ENCODE measurements at places on chromosomes 5 and 9.

GRCh38 chr5:57298985-57299491 is 125.2 kb downstream of the GPBP1 start:
- DNase-seq, result peak; percentile 49

DNA sequence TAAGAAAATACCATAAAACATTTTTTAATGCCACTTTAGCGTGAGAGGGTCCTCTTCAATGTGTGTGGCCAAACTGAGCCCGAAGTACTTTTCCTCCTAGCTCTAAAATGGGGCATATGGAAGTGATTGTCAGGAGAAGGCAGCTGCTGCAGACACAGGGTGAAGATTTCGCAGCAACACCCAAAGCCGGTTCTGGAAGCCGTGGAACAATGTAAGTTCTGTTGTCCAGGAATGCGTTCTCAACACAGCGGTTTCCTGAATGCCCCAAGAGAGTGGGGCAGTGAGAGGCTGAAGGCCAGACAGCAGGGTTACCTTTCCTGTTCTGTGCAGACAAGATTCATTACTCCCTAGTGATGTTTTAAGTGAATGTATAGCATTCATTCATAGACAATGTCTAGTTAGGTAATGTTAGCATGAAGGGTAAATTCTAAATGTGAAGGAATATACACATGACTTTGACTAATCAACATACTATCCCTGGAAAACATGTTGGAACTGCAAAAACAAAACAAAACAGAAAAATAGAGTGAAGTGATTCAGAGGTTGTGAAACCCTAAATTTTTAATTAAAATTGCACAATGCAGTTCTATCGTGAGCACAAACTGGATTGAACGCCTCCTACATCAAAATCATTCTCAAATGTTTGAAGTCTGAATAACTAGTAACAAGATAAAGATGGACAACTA is 197.0 kb upstream of the SEMA6A start:
- no peak for DNase-seq

- no peak for DNase-seq
These were observed 112.3 kb downstream of the GCNT1 start for GRCh38 chr9:76571288-76571687.

GRCh38 chr5:20498926-20499325 is 510.9 kb upstream of the CDH18 start:
- DNase-seq, result no peak

DNA sequence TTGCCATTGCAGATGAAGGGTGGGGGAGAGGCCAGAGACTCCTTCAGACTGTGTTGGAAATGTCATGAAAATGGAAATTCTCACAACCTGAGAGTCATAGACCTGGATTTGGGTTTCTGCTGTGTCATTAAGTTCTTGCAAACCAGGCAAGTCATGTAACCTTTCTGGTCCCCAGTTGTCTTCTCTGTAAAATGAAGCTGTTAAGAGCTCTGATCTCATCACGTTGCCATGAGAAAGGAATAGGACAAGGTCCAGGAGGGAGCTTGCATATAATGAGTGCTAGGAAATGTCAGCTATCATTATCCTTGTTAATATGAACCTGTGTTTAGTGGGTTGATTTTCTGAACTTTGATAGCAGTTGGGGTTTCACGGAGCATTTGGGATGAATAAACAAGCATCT is 59.1 kb downstream of the FGF1 start:
- no peak for DNase-seq

- DNase-seq, result peak; percentile 53
These were observed 128.7 kb upstream of the PIK3R1 start for GRCh38 chr5:68086857-68087256.

DNA sequence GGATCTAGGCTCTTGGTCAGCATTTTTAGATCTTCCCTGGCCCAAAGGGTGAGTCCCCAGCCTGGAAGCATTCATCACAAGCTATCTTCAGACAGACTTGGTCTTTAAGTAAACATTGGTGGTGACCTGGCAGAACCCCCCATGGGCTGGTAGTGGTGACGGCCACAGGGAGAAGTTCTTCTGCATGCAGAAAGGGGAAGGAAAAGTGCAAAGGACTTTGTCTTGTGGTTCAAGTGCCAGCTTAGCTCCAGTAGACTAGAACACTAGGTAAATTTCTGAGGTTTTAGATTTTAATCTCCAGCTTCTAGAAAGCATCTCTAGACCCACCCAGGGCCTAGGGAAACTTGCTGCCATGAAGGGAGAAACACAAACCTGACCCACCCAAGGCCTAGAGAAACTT is 584.0 kb downstream of the CHSY3 start:
- DNase-seq, result no peak

DNA sequence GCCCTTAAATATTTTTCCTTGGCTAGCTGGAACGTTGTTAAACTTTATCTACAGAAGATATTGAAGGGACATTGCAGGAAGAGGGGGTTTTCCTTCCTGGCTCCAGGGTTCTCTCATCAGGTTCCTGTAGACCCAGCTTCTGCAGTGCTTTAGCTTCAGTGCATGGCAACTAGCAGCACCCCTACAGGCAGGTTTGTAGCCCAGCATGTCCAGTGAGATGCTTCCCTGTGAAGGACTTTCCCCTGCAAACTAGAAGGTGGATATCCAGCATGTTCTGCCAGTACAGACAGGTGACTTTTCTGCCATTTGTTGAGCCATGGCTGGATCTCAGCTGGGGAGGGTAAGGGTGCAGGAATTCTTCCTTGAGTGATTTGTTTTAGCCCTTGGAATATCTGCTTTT is 10.4 kb downstream of the CCL28 start:
- DNase-seq, result no peak

GRCh38 chr9:101485924-101486692 is 47.5 kb upstream of the RNF20 start:
- peak; percentile 74 for DNase-seq

DNA sequence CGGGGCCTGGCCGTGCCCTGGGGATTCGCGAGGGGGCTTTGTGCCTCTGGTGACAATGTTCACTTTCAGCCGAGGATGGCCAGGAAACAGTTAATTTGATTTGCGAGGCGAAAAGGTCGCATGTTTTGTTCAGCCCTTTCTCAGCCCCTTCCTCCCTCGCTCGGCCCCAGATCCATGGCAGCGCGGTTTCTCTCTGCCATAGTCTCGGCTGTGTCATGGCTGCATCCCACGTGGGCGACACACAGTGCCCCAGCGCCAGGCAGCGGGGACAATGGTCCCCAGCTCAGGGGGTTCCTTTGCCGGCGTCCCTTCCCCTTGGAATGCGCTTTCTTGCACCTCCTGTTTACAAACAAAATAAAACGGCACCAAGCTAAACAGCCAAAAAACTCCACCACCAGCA is 370.3 kb upstream of the IRX2 start:
- DNase-seq, result no peak

DNA sequence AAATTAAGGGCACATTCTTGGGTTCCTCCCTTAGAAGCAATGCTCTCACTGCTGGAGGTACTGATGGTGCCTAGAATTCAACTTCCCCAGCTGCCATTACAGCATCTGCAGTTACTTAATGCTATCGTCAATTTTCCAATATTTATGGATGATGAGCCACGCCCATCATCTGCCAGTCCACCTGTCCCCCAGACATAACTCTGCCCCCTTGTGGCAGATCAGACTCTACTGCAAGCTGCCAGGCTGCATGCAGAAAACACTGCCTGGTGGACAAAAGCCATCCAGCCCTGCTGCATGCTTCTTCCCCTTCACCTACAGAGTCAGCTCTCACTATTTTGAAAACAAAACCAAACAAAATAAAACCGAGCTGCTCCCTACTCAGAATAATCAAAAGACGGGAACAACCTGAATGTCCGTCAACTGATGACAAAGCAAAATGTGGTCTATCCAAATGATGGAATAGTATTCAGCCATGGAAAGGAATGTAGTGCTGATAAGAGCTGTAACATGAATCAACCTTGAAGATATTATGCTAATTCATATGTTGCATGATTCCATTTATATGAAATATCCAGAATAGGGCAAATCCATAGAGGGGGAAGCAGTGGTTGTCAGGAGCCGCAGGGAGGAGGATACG is 66.4 kb downstream of the RETREG1 start:
- no peak for DNase-seq

DNA sequence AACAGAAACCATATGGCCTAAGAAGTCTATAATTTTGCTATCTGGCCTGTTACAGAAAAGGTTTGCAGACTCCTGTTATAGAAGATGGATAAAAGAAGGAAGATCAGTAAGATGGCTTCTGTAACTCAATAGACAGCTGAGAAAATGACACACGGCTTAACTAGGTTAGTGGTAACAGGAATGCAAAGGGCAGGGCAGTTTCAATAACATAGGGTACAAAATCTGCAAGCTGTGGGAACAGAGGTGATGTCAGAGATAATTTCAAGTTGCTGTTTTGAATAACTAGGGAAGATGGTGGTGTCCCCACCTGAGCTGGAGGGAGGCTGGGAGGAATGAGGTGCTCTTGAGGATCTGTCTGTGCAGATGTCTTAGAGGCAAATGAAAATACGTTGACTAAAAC is 106.5 kb downstream of the GLIS3 start:
- DNase-seq, result no peak

GRCh38 chr5:137866541-137867388 is 895 bp upstream of the MYOT start:
- no peak for DNase-seq

DNA sequence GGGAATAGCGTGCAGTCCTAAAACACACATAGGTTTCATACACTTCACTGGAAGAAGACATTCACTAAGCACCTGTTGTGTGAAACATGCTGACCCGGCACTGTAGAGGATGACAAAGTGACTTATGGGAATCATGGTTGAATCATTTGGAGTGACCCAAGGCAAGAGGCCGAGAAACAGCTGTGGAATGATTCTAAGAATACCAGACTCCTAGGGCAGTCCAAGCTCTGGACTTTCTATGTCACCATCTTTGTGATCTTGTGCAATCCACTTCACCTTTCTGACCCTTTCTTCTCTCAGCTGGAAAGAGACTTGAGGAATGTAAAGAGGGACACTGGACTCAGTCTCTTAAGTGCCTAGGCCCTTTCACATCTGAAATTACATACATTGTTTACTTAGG is 13.1 kb downstream of the MSANTD3 start:
- no peak for DNase-seq

DNA sequence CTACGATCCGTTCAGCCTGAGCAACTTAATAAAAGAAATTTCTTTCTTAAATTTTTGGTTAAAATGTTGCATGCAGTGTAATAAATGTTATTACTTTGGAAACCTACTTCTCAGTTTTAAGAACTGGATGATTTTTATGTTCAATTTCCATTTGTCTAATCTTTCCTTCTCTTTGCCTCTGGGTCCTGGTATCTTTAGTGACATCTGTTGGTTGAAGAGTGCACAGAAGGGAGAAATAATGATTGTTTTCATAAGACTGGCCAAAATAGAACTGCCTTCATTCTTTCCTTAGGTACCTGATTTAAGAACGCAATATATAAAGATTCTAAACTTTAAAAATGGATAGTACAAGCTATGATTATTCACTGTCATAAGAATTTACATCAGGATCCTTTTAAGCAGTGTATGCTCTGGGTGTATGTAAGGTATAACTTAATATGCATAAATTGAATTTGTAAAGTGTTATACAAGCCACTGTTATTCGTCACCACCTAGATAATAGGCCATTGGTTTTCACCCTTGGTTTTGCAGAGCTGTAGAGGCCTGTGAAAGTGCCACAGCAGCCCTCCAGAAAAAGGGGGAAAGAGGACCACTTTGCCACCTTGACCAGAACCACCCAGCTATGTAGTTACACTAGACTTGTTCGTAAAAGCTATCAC is 82.8 kb upstream of the TLX3 start:
- DNase-seq, result no peak

DNA sequence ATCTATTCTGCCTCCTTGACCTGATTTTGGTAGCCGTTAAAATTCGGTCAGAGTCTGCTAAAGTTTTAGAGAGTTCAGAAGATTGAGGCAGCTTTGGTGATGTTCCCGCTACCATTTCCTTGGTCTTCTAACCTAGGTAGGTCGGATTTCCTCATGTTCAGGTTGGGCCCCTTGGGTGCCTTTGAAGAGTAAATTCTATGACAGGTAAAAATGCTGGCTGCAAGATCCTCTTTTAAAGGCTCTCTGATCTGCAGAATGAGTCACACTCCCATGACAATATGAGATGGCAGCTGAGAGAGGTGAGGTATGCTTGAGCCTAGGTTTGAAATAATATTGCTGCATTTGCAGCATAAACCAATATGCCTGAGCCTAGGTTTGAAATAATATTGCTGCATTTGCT is 198.9 kb downstream of the TSSK1B start:
- no peak for DNase-seq

DNA sequence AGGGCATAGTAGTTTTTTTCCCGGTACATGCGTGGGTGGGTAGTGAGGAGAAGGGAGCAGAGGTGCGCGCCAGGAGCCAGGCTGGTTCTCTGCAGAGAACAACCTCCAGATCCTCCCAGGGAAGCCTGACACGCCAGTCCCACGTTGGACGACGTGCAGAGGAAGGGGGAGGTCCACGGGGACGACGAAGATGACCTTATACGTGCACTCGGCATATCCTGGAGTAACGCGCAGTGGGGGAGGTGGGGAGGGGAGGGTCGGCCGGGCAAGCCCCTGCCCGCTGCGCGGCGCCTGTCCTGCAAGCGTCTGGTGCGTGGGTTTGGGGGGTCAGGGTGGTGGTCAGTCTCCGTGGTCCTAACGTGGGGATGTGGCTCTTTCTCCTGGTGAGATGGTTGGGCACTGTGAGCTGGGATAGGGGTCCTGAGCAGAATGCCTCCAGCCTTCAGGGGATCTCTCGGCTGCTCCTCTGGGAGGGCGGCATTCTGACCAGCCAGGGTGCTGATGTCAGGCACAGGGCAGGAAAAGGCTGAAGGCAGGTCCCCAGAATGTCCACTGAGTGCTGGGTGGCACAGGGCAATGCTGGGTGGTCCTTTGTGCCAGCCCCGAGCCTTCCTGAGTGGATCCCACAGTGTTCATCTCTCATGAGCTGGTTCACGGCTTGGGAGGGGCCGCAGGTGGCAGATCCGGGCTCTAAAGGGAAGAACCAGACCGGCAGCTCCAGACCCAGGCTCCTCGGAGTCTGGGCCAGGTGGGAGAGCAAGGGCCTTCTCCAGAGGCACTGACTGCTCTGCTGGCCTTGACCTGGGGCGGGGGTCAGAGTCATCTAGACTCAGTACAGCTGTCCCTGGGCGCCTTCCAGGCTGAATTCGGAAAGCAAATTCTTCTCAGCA is 10.5 kb upstream of the SCGB3A1 start:
- peak; percentile 38 for DNase-seq

DNA sequence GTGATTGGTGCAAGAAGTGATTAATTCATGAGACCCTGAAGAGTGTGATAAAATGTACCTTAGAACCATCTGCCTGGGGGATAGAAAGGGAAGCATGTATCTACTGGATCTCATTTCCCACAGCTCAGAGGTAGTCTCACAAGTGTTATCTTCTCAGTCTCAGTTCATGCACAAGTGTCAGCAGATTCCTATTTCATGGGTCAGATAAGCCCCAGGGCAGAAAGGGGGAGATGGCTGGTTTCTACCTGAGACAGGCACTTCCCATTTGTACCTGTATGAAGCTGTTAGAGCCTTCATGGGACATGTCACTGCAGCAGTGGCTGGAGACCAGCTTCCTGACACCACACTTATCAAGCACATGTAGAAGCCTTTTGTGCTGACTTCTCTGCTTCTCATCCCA is 45.6 kb upstream of the SMIM15 start:
- no peak for DNase-seq

DNA sequence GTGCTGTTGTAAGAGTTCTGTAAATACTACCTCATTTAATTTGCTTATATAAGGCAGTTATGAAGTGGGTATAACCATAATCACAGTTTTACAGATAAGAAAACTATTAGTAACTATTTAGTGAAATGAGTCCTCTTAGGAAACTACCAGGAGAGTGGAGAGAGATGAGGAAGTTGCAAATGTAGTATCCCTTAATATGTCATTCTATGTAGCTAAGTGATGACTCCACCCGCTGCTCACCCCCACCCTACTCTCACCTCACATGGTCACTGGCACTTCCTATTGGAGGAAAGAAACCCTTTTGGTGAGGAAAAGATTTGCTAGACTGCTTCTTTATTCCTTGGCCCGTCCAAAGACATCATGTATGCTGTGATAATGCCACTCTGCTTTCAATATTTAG is 241.8 kb upstream of the SLC24A2 start:
- no peak for DNase-seq
